ENCODE measurements at places on chromosomes 3 and 15.

DNA sequence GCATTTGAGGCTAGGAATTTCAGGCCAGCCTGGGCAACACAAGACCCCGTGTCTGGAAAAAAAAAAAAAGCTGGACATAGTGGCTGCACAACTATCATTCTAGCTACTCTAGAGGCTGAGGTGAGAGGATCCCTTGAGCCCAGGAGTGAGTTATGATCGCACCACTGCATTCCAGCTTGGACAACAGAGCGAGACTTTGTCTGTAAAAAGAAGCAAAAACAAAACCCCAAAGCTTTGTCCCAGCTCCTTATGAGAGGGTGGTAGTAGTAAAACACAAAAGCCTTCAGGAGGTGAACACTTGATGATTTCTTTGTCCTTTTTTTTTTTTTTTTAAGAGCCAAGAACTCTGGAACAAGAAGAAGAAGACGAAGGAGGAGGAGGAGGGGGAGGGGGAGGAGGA is 1.1 kb upstream of the CD200 start:
- no peak for DNase-seq

- no peak for DNase-seq
These were observed 106.3 kb downstream of the STAG1 start for GRCh38 chr3:136645915-136646314.

- DNase-seq = peak; percentile 85
These were observed 59.2 kb downstream of the USP50 start for GRCh38 chr15:50487287-50487686.

DNA sequence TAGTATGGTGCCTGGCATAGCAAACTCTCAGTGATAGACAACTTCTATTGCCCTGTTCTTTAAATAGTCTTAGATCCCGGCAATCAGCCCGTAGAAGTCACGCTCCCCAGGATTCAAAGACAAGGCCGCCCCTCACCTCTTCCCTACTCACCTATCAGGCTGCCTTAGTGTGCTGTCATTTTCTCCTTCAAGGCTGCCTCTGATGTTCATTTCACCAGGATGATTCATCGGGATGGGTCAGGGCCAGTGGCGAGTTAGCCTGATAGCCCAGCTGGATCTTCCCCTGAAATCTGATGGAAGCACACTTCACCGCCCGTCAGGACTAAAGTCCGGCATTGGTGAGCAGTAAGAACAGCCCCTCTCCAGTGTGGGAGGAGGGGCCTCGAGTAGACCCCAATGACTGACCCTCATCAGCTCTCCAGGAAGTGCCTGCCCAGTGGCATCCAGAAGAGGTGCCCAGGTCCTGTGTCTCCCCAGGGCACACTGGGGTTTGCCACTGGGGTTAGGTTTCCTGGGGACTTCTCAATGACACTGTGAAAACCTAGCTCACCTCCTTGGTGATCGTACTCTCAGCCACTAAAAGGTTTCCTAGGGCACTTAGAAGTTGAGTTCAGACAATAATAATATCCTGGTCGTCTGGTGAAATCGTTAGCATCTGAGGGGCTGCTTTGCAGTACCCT is 37.5 kb downstream of the TPM1 start:
- no peak for DNase-seq

GRCh38 chr15:96298217-96298616 is 32.3 kb upstream of the NR2F2 start:
- DNase-seq = no peak

- DNase-seq = no peak
These were observed 271.1 kb downstream of the DIPK2A start for GRCh38 chr3:144242747-144243146.

- DNase-seq = no peak
These were observed 35.2 kb downstream of the RAB6B start for GRCh38 chr3:133860519-133860918.

DNA sequence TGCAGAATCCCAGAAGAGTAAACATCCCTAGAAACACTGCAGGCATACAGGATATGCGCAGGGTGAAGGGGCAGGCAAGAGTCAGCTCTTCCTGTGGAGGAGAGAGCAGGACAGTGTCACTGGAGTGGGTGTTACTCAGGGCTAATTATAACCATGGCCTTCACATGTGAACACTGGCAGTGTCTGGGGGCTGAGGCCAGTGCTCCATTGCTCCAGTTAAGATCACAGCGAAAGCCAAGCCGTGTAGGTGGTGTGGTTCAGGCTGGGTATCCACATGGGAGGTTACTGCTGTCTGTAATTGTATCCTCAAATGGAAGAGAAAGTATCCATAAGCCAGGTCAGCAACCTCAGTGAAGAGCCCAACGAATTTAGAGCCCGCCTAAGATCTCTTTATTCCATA is 84.6 kb downstream of the MESD start:
- DNase-seq = no peak

- peak; percentile 79 for DNase-seq
These were observed 29.0 kb downstream of the TMEM45A start for GRCh38 chr3:100521439-100521845.

- no peak for DNase-seq
These were observed 171.1 kb upstream of the IL12A start for GRCh38 chr3:159817571-159817970.

DNA sequence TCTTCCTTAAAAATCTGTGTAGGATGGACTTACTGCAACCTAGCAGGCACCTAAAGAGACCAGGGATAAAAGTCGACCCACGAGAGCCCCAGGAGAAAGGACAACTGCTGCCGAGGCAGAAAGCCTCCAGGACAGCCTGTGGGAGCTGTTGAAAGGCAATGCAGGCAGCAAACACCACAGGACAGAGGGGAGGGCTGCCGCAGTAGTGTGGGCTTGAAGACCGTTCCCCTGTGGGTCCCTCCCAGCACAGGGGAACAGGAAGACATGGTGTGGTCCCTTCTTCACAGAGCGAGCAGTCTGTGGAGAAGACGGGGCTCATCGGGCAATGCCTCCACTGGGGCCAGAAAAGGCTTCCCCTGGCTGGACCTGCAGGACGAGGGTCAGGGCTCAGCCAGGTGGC is 58.5 kb upstream of the GATA2 start:
- no peak for DNase-seq

DNA sequence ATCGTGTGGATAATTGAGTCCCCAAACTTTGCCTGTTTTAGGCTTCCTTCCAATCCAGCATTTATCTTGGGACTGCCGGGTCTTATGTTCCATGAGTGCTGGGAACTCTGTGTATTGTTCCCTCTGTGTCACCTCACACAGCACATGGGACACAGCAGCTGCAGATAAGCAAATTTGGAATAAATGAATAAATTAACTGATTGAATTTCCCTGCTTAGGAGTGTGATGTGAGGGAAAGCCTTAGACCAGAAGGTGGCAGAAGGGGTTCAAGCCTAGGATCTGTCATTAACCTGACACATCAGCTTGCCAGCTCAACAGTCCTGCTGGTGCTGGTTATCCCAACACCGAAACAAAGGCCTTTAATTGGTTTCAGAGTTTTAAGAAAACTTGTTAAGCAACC is 114.3 kb downstream of the OXSM start:
- DNase-seq = no peak

DNA sequence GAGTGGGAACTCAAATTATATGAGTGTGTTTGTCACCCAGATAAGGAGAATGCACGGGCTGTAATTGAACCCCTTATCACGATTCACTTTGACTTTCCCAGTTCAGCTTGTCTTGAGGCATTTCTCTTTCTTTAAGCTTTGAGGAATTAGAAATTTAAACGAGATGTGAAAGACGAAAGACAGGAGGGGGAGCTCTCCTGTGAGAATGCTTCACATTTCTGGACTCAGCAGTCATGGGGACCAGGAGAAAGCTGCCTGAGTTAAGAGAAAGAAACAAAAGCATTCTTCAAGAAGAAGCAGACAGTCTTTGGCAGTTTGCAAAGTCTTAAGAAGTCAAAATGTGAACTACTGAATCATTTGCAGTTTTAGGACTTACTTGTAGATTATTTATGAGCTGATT is 205.6 kb downstream of the NECTIN3 start:
- no peak for DNase-seq

GRCh38 chr3:58530354-58530865 is 6.6 kb downstream of the ACOX2 start:
- DNase-seq = no peak

GRCh38 chr3:52439426-52440248 is 5.3 kb downstream of the SEMA3G start:
- DNase-seq = no peak

DNA sequence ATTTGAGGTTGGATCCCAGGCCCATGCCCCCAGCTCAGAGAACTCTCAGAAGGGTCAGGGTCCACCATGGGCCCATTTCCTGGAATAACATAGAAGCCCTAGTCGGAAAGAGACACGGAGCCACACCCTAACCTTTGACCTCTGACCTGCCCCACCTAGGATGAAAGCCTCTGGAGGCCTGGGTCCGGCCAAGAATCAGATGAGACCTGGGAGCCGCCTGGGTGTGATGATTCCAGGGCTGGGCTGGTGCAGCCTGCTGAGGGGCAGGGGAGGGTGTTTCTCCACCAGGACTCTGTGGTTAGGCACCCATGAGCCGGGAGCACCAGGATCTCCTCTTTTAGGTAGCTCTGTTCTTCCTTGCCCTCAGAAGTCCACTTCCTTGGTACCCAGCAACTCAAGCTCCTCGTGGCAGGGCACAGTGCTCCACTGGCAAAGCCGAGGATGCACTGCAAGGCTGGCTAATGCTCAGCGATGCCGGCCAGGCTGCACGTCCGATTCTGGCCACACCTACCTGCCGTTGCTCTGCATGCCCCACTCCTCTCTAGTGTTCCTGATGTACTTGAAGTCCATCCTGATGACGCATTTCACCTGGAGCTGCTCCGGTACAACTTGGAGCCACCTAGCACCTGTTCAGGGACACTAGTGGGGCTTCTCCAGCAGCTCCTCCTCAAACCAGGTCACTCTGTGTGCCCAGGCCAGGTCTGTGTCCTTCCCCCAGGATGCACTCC is 57.4 kb downstream of the ZNF445 start:
- DNase-seq = no peak

GRCh38 chr15:89067751-89068150 is 20.5 kb upstream of the ABHD2 start:
- peak; percentile 43 for DNase-seq

- DNase-seq = no peak
These were observed 41.0 kb downstream of the EPHB3 start for GRCh38 chr3:184602372-184603150.

GRCh38 chr15:98778960-98779359 is 130.6 kb downstream of the IGF1R start:
- no peak for DNase-seq

DNA sequence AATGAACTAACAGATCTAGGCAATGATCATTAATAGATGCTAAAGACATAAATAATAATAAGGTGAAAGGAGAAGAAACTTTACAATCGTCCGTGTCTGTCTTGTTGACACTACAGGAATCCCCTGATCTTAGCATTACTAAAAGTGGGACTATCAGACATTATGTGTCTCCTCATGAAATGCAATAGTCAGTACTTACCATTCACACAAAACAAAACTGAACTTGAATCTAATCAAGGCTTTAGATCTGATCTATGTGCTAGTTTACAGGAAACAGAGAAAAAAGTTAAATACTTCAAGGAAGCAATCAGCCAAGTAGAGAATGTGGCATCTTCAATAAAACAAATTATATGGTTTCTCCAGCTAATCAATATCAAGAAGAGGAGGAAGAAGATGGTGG is 73.7 kb downstream of the PIK3CB start:
- no peak for DNase-seq

- no peak for DNase-seq
These were observed 35.8 kb downstream of the CLDN11 start for GRCh38 chr3:170454509-170454908.

DNA sequence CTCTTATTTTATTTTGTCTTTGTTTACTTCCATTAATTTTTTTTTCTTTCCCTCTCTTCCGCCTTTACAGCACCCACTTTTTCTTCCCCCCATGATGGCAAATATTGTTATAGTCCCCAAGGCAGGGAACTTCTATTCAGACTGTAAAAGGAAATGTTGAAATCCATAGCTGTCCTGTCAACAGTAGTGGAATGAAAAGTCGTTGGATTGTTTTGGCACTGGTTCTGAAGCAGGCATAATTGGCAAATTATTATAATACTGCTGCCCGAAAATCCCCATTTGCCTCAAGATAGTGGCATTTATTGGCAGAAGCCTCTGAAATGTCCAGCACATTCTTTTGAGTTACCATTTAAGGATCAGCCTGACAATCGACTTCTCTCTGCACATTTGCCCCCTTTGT is 150.6 kb downstream of the TPRG1 start:
- no peak for DNase-seq

DNA sequence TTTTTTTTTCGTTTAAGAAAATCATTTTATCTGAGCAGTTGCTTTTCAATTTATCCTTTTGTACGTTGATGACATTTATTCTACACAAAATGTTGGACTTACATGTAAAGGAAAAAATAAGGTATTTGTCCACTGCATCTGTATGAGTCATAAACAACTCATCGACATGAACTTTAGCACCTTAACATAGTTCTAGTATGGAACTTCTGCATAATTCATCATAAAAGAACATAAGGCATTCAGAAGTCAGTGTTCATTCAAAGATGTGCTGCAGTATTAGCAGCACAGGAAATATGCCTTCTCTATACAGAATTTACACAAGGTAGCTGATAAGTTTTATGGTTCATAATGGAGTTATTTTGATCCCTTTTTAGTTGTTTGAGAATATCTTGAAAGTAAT is 801.6 kb downstream of the CADM2 start:
- DNase-seq = no peak

- no peak for DNase-seq
These were observed 63.2 kb downstream of the DLG1 start for GRCh38 chr3:197234947-197235914.

- no peak for DNase-seq
These were observed 7.9 kb upstream of the SSUH2 start for GRCh38 chr3:8652324-8652987.

DNA sequence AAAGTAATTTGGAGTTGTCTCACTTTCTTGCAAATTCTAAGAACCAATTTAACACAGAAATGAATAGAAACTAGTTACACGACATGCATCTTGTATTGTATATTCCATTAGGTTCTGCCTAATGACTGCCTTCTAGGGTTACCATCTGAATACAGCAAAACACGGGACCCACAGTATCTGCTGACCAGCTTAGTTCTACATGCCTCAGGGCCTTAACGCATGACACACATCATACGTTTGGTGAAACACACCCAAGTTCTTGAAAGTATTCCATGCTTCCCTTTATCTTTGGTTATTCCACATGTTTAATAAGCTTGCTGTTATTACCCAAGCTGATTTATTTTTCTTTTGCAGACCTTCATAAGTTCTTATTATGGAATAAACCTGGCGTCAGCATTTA is 27.9 kb downstream of the APH1B start:
- no peak for DNase-seq

- DNase-seq = no peak
These were observed 3.9 kb downstream of the LRRFIP2 start for GRCh38 chr3:37170513-37170912.

- DNase-seq = no peak
These were observed 56.4 kb upstream of the ACTC1 start for GRCh38 chr15:34851751-34852150.

- no peak for DNase-seq
These were observed 15.7 kb upstream of the FSIP1 start for GRCh38 chr15:39798382-39798781.

GRCh38 chr15:70142072-70142321 is 44.3 kb upstream of the TLE3 start:
- DNase-seq = no peak

- DNase-seq = no peak
These were observed 866.9 kb downstream of the FHIT start for GRCh38 chr3:60384341-60384740.

Data from suppressor macrophage treated with lipopolysaccharide for 4 hours (primary cell).